Astrocyte (in vitro differentiated cells and primary cell): ENCODE measurements at places on chromosomes 11 and 22.

DNA sequence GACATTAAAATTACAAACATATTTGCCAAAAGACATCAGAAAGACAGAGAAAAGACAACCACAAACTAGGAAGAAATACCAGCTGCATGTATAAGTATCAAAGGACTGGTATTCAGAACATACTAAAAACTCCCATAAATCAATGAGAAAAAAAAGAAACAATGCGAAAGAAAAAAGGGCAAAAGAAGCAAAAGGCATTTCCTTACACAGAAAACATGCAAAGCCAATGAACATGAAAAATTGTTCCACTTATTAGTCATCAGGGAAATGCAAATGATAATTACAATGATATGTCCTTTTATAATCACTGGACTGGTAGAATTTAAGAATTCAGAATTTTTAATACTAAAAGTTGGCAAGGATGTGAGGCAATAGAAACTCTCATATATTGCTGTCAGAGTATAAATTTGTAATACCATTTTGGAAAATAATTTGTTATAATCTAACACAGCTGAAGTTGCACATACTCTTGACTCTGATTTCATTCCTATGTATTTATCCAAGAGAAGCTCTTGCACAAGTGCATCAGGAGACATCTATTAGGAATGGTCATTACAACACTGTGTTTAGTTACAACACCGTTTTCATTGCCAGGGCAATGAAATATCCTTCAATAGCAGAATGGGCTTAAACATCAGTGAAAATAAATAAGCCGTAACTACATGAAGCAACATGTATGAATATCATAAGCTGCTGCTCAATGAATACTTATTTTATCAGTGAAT lies 279.7 kb downstream of the SWAP70 start:
- H3K4me3 ChIP-seq = no peak overlapping the region
- DNase-seq = peak; percentile 64
- H3K27ac ChIP-seq = no peak overlapping the region

GRCh38 chr11:71420455-71421241 lies 27.5 kb downstream of the DHCR7 start:
- H3K27ac ChIP-seq = no peak overlapping the region
- no peaks in the 10 kb centered on the region for H3K4me1 ChIP-seq
- H3K4me3 ChIP-seq = no peak overlapping the region
- no peaks in the 10 kb centered on the region for H3K36me3 ChIP-seq
- H3K27me3 ChIP-seq = no peaks in the 10 kb centered on the region

DNA sequence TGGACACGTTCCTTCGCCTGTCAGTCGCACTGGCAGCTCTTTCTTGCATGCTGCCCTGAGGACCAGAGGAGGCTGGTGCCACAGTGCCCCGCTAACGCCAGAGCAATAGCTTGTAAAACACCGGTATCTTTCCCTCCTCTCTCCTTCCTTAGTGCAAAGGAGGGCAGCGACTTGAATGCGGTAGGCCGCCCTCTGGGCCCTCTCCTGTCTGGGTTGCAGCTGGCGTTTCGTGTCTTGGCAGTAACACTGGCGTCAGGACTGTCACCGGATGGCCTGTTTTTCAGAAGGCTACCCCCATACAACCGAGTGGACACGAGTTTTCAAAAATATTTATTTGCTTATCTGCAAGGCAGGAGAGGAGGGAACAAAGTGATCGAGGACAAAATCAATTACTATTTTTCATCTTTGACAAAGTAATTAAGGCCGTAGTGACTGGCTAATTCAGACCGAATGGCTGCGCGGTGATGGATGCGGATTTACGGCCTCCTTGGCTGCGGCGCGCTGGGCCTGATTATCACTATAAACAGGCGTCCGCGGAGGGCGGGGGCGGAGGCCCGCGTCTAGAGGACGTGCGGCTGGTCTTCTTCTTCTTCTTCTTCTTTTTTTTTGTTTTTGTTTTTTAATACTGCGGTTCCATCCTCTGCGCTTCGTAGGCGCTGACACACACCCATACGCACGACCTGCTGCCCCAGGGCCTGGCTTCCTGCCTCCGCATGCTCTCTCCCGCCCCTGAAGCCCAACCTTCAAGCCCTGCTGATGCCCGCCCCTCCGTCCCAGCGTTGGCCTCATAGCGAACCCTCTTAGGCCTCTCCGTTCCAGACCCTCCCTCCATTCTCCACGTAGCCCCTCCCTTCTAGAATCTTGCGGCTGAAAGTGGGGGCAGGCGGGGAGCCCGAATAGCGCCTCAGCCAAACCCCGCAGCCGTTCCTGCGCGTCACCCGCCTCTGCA lies 2.9 kb upstream of the SLC6A5 start:
- H3K27ac ChIP-seq = no peak overlapping the region
- H3K27me3 ChIP-seq = peaks cover 58% of the 10 kb centered on the region
- H3K36me3 ChIP-seq = no peaks in the 10 kb centered on the region
- H3K4me3 ChIP-seq = no peak overlapping the region
- H3K4me1 ChIP-seq = no peaks in the 10 kb centered on the region

GRCh38 chr22:39719559-39720450 lies 149.3 kb downstream of the CACNA1I start:
- no peaks in the 10 kb centered on the region for H3K4me1 ChIP-seq
- no peak overlapping the region for H3K27ac ChIP-seq
- H3K27me3 ChIP-seq = peaks cover 22% of the 10 kb centered on the region

DNA sequence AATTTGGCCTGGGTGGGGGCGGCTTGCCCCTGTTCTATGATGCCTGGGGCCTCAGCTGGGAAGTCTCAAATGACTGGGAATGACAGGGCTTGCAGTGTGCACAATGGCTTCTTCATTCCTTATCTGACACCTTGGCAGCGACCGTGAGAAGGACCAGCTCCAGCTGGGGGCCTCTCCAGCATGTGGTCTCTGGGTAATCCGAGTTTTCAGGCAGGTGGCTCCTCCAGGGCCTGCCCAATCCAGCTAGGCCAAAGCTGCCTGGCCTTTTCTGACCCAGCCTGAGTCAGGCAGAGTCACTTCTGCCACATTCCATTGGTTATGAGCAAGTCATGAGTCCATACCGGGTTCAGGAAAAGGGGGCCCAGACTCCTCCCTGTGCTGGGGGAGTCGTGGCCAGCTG lies 646.0 kb downstream of the OPCML start:
- peak overlapping the region; percentile 54 for H3K27ac ChIP-seq
- H3K4me1 ChIP-seq = peaks cover 22% of the 10 kb centered on the region
- no peak overlapping the region for H3K4me3 ChIP-seq
- H3K36me3 ChIP-seq = no peaks in the 10 kb centered on the region

DNA sequence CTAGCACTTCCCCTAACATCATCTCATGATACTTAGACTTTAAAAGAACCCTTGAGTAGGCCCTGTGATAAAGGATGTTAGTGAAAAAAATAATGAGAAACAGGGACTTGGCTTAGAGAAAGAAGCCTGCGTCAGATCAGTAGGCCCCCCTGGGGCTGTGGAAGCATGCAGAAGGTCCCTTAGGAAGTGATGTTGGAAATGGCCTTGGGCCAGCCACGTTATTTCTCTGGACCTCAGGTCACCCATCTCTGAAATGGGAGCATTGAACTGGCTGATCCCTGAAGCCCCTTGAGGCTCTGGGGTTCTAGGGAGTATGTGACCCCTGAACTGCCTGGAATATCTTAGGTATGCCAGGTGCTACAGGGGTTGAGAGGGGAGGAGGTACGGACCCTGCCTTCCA lies 40.2 kb downstream of the MCM5 start:
- H3K4me1 ChIP-seq = no peaks in the 10 kb centered on the region
- DNase-seq = no peak

DNA sequence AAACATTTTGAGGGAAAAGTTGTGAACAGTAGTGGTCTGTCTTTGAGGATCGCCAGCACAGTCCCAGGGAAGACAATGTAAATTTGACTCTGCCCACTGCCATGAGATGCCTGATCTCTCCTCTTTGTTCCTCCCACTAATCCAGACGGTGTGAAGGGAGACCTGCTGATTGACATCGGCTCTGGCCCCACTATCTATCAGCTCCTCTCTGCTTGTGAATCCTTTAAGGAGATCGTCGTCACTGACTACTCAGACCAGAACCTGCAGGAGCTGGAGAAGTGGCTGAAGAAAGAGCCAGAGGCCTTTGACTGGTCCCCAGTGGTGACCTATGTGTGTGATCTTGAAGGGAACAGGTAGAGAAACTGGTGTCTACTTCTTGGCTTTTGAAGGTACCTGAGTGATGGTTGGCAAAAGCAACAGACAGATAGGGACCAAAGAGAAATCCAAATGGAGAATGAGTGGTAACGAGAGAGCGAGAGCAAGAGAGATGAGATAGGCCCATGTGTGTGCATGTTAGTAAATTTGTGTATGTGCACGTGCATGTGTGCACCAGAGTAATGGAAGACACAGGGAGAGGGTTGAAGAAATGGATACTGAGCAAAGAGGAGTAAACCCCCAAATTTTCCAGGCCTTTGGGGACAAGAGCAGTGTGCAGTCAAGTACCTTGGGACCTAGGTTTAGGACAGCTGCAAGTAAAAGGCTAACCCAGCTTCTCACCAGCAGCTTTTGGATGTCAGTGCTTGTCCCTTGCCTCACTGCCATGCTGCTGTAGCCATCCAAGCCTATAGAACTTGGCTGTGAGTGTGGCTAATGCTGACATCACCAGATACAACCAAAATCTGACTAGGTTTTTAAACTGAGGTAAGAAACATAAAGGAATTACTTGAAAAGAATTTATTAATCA lies 1.9 kb downstream of the NNMT start:
- H3K27ac ChIP-seq = peak overlapping the region; percentile 99
- no peaks in the 10 kb centered on the region for H3K27me3 ChIP-seq
- H3K36me3 ChIP-seq = peaks cover 18% of the 10 kb centered on the region
- peak overlapping the region; percentile 67 for H3K4me3 ChIP-seq
- peaks cover 29% of the 10 kb centered on the region for H3K4me1 ChIP-seq

DNA sequence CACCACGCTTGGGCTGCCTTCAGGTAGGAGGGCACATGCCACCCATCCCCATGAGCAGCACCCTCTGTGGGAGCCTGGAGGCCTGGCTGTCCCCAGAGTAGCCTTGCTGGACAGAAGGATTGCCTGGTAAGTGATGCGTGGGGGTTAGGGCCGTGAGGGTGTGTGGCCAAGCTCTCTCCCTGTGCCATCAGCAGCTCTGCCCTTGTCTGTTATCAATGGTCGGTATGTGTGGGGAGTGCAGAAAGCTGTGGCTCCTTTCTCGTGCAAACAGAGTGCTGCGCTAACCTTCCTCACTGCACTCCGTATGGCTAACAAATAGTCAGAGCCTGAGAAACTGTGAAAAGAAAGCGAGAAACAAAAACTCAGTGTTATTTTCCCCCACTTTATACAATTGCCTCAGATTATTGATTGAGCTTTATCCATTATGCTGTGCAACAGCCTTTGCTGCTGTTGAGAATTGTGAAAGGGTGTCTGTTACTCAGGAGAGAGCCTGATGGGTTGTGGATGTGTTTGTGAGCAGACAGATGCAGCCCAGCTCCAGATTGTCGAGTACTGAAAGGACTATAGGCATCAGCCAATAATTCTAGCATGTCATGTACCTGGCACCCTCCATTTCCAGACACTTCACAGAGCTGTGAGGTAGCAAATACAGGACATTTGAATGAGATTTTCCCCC lies 432.2 kb downstream of the NTM start:
- no peak for DNase-seq
- H3K36me3 ChIP-seq = no peaks in the 10 kb centered on the region
- no peak overlapping the region for H3K27ac ChIP-seq
- no peak overlapping the region for H3K4me3 ChIP-seq
- no peaks in the 10 kb centered on the region for H3K4me1 ChIP-seq

DNA sequence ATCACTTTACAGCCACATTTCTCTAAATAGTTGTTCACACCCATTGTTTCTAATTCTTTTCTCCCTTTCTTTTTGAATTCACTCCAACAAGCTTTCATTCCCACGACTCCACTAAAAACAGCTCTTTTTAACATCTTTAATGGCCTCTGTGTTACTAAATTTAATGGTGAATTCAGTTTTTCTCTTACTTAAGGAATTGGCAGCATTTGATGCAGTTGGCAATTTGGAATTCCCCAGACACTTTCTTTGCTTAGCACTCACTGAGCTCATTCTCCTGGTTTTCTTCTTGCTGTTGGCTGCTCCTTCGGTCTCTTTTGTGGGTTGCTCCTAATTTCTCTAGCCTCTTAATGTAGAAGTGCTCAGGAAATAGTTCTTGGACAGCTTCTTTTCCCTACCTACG lies 40.5 kb upstream of the OR9Q1 start:
- H3K4me3 ChIP-seq = no peak overlapping the region
- no peaks in the 10 kb centered on the region for H3K4me1 ChIP-seq
- H3K36me3 ChIP-seq = no peaks in the 10 kb centered on the region
- no peaks in the 10 kb centered on the region for H3K27me3 ChIP-seq
- no peak for DNase-seq

GRCh38 chr22:40426594-40427333 lies 56.4 kb downstream of the SGSM3 start:
- DNase-seq = peak; percentile 84
- H3K36me3 ChIP-seq = peaks cover 42% of the 10 kb centered on the region
- H3K4me1 ChIP-seq = peaks cover 9% of the 10 kb centered on the region
- no peaks in the 10 kb centered on the region for H3K27me3 ChIP-seq

GRCh38 chr11:45141171-45141570 lies 5.3 kb upstream of the PRDM11 start:
- no peak overlapping the region for H3K4me3 ChIP-seq
- no peak for DNase-seq
- no peaks in the 10 kb centered on the region for H3K36me3 ChIP-seq
- H3K27me3 ChIP-seq = peaks cover 36% of the 10 kb centered on the region
- H3K27ac ChIP-seq = no peak overlapping the region
- H3K4me1 ChIP-seq = peaks cover 8% of the 10 kb centered on the region

GRCh38 chr11:131253656-131254151 lies 116.7 kb upstream of the NTM start:
- no peak for DNase-seq
- H3K4me1 ChIP-seq = peaks cover 1% of the 10 kb centered on the region

GRCh38 chr11:3614742-3615171 lies 27.0 kb downstream of the ART5 start:
- H3K36me3 ChIP-seq = no peaks in the 10 kb centered on the region
- DNase-seq = no peak
- no peak overlapping the region for H3K4me3 ChIP-seq
- H3K27ac ChIP-seq = no peak overlapping the region
- H3K4me1 ChIP-seq = no peaks in the 10 kb centered on the region

GRCh38 chr11:120579611-120580031 lies 68.1 kb downstream of the GRIK4 start:
- H3K27ac ChIP-seq = no peak overlapping the region
- peaks cover 4% of the 10 kb centered on the region for H3K27me3 ChIP-seq
- no peak for DNase-seq
- no peaks in the 10 kb centered on the region for H3K36me3 ChIP-seq
- H3K4me1 ChIP-seq = no peaks in the 10 kb centered on the region

DNA sequence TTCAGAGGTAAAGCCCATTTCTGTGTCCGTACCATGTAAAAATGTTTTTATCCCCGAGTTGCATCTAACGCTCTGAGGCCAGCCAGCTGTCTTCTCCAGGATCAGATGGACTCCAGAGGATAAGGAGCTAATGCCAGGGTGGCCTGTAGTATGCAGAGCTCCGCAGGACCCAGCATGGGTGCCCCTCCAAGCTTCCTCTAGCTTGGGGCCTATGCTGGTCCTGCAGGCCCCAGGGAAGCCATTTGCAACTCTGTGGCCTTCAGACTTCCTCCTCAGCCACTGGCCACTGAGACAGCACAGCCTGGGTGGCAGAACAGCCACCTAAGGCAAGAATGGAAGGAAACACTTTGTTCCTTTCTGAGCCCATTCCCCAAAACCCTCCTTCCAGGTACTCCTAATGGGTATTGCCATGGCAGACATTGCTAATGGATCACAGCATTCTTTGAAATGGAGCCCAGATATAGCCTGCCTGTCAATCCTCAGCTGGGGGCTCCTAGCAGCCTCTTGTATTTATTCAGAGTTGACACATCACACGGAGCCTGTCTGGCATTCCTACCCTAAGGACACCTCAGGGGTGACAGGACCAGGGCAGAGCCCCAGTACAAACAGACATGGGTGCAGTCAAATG lies 4.7 kb downstream of the ADA2 start:
- no peak overlapping the region for H3K27ac ChIP-seq
- no peak for DNase-seq
- H3K36me3 ChIP-seq = no peaks in the 10 kb centered on the region
